SK-N-SH (cell line): ENCODE measurements at places on chromosomes 7 and 10. TPM values are rescaled to one million over a fixed set of nuclear protein-coding genes. Genes with fewer than 3 reads are reported as not detected.

NT5C3A gene
- 13.2 and 14.1 TPM in 2 replicates for polyA plus RNA-seq

TRIL gene
- polyA plus RNA-seq, result 0.18 and 0.28 TPM in 2 replicates

NET1 gene
- 4.7 and 5.0 TPM in 2 replicates for polyA plus RNA-seq

CYP3A7 gene
- not detected in 2 replicates for polyA plus RNA-seq

ZNF488 gene
- 0.59 and 0.81 TPM in 2 replicates for polyA plus RNA-seq

MKLN1 gene
- polyA plus RNA-seq, result 11.0 and 16.1 TPM in 2 replicates

SLC29A4 gene
- polyA plus RNA-seq, result 11.2 and 12.3 TPM in 2 replicates

KIAA1217 gene
- 4.2 and 7.2 TPM in 2 replicates for polyA plus RNA-seq

ADIRF gene
- not detected in 2 replicates for polyA plus RNA-seq

HOXA4 gene
- polyA plus RNA-seq, result not detected in 2 replicates
